Globus pallidus (tissue), 1 donor: ENCODE measurements at places on chromosomes 7 and 10.

DNA sequence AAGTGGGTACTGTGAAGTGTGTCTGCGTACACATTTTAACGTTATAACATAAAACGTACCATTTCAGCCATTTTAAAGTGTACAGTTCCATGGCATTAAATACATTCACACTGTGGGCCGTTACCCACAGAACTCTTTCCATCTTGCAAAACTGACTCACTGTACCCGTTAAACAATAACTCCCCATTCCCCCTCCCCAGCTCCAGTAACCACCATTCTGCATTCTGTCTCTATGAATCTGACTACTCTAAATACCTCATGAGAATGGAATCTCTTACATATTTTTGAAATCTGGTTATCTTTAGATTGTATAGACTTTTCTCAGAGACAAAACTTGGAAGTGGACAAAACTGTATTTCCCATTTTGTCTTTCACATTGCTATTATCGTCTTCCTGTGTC is 9.3 kb downstream of the ARL3 start:
- no peak for DNase-seq

- DNase-seq: no peak
These were observed 72.8 kb downstream of the GNA12 start for GRCh38 chr7:2771274-2771731.

GRCh38 chr10:101569323-101569621 is 18.8 kb downstream of the POLL start:
- DNase-seq: no peak

DNA sequence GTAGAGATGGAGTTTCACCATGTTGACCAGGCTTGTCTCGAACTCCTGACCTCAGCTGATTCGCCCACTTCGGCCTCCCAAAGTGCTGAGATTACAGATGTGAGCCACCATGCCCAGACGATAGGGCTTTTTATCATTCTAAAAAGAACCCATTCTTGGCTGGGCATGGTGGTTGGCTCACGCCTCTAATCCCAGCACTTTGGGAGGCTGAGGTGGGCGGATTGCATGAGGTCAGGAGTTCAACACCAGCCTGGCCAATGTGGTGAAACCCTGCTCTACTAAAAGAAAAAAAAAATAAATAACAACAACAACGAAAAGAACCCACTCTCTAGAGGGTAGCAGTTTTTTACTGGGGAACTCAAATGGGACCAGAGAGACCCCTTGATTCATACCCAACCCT is 112.7 kb downstream of the PLXDC2 start:
- DNase-seq: no peak

DNA sequence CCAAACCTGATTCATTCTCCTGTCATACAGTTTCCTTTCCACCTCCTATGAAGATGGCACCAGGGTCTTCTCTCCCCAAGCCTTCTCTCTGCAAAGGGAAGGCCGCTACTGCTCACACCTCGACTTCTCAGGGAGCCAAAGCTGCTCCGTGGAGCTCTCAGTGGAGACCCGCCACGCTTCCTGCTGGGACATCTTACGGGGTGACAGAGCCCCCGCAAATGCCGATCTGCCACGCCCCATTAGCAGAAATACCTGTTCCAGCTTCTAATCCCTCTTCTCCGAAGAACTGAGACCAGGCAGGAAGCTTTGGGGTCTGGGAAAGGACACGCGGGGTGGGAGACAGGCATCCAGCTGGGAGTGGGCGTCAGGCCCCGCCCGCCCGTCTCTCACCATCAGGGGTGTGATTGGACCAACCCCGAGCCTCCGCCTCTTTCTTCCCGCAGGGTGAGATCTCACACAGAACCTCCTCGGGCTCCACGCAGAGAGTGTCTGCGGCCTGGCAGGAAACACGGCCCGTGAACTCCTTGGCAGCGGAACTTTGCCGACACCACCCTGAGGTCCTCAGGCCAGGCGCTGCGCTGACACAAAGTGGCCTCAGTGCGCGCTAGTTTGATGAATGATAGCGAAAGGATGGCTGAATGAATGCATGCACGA is 12.0 kb upstream of the CALML5 start:
- DNase-seq: no peak

GRCh38 chr7:98902523-98902922 is 24.2 kb downstream of the TRRAP start:
- DNase-seq: no peak

GRCh38 chr7:32330602-32331001 is 159.6 kb downstream of the LSM5 start:
- DNase-seq: no peak

- DNase-seq: no peak
These were observed 942 bp downstream of the TRAPPC14 start for GRCh38 chr7:100157334-100158228.

DNA sequence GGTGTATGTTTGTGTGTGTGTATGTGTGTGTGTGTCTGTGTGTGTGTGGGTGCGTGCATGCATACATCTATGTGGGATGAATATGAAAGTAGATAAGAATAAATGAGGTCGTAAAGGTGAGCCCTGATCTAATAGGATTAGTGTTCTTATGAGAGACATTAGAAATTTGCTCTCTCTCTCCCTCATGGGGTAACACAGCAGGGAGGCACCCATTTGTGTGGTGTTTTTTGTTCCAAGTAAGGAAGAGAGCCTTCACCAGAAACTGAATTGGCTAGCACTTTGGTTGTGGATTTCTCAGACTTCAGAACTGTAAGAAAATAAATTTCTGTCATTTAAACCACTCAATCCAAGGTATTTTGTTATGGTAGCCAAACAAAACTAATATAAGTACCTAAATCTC is 353.7 kb upstream of the CHRM2 start:
- no peak for DNase-seq

DNA sequence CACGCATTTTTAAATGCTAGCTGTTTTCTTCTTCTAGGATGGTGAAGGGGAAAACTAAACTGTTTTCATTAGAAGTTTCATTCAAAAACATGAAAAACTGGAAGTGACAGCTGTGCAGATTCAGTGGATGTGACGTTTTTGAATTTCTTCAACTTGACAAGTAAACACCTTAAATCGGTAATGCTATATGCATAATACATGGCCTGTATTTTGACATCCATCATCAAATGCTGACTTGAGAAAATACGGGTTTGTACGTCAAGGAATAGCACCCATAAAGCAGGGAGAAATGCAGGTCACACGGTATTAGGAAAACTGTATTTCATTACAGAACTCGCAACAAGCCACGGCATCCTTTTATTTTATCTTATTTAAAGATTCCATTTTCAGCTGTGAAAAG is 720.5 kb downstream of the KCNMA1 start:
- DNase-seq: no peak
